CD4-positive, alpha-beta T cell treated with Interleukin-6 for 4 hours (primary cell): ENCODE measurements at places on chromosomes 12 and 14.
A peak's percentile ranks its signal among the peaks of the same experiment; 100 is the strongest.

- DNase-seq = no peak
These were observed 9.4 kb downstream of the ANKS1B start for GRCh38 chr12:99975321-99975720.

GRCh38 chr14:45222485-45223262 is 30.3 kb downstream of the MIS18BP1 start:
- no peak for DNase-seq

GRCh38 chr12:69405566-69405865 is 46.0 kb downstream of the YEATS4 start:
- DNase-seq = no peak

DNA sequence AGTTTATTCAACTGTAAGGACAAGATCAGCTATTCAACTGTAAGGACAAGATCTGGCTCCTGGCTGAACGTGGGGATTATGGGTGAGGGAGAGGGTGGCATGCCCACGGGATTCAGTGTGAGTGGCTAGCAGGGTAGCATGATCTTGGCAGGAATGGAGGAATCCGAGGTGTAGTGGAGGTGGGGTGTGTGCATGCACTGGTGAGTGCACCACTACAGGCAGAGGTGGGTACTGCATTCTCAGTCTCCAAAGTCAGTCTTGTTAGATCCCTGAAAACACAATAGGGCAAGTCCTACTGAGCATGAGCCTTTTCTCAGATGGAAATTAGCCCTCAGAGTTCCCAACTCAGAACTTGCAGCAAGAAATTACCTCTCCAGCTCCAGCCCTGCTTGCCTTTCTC is 32.2 kb upstream of the DCD start:
- DNase-seq = peak; percentile 9

DNA sequence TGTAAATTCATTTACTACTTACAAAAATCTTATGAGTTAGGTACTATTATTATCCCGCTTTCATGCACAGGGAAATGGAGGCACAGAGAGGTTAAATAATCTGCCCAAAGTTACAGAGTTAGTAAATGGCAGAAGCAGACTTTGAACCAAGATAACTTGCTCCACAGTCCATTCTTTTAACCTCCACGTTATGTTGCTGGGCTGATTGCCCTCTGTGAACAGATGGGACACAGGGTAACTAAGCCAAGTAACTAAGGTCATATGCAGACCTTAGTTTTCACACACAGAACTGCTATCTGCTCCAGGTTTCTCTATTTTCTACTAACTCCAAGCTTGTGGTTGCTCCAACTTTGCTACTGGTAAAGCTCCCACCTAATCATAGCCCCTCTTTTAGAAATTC is 147.1 kb upstream of the IFNG-AS1 start:
- no peak for DNase-seq

DNA sequence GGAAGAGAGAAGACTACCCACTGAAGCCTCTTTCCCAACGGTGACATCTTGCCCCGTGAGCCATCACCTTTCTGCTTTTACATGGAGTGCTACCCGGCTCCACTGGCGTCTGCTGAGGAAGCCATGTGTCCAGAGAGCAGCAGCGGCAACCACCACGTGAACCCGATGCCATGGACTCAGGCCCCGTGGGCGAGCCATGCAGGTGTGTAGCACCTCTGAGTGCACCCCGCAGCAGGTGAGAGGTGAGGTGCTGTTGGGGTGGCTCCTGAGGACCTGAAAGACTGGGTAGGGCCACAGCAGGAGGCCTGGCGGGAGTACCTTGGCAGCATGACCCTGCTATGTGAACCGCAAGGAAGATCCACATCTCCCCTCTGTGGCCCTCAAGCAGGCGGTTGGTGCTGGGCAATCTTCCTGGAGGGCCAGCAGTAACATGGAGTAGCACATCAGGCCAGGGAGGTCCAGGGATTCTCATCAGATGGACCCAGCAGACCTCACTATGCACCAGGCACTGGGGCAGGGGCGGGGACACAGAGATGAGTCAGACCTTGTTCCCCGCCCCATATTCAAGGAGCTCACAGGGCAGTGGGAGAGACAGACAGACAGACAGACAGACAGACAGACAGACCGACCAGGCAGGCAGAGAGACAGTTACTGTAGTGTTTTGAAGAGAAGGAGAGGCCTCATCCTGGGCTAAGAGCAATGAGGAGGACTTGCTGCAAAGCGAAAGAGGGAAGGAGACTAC is 129.6 kb downstream of the PAPOLA start:
- no peak for DNase-seq

- no peak for DNase-seq
These were observed 11.5 kb downstream of the TBC1D30 start for GRCh38 chr12:64835901-64836300.

GRCh38 chr14:23580948-23581281 is 2.3 kb upstream of the JPH4 start:
- no peak for DNase-seq

GRCh38 chr14:69263364-69263763 is 3.4 kb downstream of the GALNT16 start:
- no peak for DNase-seq

DNA sequence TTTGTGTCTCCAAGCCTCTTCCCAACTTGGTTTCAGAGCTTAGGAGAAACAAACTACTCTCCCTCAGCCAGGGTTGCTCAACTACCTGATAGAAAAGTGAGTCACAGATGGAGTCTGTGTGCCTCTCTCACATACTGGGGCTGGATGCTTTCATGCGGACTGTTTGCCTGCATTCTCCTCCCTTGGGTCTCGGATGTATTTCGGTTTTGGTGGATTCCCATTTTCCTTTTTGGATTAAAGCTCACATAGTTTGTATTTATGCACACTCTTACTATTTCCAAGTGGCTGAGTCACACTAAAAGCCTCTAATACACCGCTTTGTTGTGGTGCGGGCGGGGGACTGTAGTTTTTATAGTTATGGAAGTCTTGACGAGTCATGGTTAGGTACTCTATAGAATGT is 505.4 kb downstream of the LRFN5 start:
- no peak for DNase-seq

- DNase-seq = no peak
These were observed 75.1 kb downstream of the TTC7B start for GRCh38 chr14:90740946-90741681.
